ENCODE measurements at places on chromosomes 3 and 15.

DNA sequence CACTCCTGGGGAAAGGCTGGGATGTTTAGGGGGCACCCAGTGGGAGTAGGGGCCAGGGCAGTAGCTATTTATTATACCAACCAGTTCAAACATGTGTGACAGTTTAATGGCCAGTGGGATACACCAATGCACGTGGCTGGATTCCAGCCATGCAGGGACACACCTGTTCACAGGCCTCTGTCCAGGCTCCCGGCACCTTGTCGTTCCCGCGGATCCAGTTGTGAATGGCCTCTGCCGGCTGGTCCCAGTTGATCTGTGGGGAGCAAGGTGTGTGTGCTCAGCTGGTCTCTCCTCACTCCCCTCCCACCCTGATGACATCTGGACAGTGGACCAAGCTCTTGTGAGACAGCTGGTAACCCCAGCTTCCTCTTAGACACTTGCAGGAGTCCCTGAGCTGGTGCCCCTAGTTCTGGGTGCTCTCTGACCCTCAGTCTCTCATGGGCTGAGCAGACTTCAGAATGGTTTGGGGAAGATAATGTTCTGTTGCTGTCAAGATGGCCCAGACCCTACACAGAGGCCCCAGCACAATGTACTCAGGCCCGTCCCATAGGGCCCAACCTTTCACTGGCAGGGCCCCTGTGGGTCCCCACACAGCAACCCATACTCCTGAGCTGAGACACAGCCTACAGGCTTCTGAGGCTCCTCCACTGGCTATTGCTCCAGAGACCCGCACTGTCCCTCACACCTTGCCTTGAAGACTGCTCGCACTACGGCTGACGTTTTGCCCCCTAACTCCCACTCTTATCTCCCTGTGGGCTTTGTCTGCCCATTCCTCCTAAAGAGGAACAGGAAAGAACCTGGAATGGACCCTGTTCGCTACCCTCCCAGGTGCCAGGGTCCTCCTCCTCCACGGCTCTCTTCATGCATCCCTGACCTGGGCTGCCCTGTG lies 25.8 kb downstream of the ALDH1L1 start:
- DNase-seq: no peak

DNA sequence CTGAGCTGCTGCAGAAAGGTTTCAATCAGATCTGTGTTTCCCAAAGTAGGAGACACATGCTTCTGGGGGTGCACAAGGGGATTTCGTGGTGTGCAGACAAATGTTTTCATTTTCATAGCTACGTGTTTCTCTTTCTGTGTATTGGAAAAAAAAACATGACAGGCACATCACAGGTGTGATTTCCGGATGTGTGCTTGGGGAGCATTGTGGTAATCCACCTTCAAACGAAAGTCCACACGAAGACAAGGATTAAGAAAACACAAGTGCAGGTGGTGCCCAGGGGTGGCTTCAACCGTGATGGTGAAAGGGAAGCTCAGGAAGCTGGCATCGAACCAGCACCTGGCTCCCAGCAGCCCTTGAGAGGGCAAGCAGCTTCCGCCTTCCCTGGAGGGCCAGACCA lies 164.6 kb upstream of the LINGO1 start:
- no peak for DNase-seq

- no peak for DNase-seq
These were observed 75.6 kb downstream of the FBXL22 start for GRCh38 chr15:63672775-63673174.

DNA sequence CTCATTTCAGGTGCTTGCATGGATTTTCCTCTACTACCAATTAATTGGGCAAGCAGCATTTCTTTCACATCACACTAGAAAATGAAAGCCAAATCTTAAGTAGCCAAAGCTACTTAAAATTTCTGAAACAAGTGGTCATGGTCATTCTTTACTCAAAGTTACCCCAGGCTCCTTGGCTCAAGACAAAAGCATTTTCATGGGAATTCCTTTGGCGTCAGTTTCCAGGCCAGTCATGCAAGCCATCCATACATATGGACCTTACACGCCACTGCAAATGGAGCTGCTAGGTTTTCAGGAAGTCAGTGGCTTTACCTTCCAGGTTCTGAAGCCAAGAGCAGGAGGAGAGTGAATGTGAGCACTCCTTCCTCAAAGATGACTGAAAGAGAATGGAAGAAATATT lies 83.7 kb upstream of the IL12A start:
- no peak for DNase-seq

DNA sequence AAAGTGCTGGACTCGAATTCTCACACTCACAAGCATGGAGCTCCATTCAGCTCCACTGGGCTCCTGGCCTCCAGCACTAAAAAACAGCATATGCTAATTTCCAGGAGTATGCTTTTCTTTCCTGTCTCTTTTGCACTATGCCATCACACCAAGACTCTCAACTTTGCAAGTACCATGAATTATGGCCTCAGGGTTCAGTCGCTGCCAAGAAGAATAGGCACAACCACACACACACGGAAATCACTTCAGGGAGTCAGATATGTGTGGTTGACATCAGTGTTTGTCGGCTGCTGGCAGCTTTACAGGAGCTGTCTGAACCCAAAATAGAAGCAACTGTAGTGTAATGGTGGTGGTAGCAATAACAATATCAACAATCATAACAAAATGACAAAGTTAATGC lies 305.0 kb upstream of the SLCO3A1 start:
- no peak for DNase-seq
